ENCODE measurements at places on chromosomes 5 and 9. TPM values are rescaled to one million over a fixed set of nuclear protein-coding genes. Genes with fewer than 3 reads are reported as not detected.
A peak's percentile ranks its signal among the peaks of the same experiment; 100 is the strongest.

DNA sequence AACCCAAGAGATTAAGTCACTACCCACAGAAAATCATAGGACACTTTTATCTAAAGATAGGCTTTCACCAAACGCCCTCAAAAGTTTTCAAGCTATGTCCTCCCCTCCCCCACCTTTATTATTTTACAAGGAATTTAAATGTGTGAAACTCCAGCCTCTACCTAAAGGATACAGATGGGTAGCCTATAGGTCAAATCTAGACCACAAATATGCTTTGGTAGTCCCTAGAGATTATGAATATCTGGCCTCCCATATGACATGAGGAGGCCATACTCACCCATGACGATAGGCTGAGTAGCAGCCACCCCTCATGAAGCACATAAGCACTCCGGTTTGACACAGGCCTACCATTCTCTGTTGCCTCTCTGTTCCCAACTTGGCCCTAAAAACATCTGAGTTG, 11.9 kb downstream of the SIL1 start:
- peak; percentile 3 for DNase-seq

- DNase-seq: peak; percentile 3
These were observed 8.4 kb upstream of the RGS7BP start for GRCh38 chr5:64497386-64497785.

DNA sequence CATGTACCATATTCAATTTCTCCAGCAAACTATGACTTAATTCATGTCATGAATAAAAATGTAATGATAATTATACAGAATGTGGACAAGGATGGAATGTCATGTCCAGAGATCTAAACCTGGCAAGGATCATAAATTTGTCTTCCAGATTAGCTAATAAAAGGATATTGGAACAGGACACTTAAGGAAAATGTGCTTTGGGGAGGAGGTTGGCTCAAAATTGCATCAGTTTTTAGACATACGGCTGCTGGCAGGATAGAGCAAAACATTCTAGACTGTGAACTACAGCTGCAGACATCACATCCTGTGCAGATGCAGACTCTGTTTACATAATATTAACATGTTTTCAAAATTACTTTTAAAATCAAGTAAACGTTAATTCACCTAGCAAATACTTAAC, 248.4 kb downstream of the TLR4 start:
- no peak for DNase-seq

- peak; percentile 74 for DNase-seq
These were observed 242.5 kb upstream of the RFX3 start for GRCh38 chr9:3768286-3768685.

DNA sequence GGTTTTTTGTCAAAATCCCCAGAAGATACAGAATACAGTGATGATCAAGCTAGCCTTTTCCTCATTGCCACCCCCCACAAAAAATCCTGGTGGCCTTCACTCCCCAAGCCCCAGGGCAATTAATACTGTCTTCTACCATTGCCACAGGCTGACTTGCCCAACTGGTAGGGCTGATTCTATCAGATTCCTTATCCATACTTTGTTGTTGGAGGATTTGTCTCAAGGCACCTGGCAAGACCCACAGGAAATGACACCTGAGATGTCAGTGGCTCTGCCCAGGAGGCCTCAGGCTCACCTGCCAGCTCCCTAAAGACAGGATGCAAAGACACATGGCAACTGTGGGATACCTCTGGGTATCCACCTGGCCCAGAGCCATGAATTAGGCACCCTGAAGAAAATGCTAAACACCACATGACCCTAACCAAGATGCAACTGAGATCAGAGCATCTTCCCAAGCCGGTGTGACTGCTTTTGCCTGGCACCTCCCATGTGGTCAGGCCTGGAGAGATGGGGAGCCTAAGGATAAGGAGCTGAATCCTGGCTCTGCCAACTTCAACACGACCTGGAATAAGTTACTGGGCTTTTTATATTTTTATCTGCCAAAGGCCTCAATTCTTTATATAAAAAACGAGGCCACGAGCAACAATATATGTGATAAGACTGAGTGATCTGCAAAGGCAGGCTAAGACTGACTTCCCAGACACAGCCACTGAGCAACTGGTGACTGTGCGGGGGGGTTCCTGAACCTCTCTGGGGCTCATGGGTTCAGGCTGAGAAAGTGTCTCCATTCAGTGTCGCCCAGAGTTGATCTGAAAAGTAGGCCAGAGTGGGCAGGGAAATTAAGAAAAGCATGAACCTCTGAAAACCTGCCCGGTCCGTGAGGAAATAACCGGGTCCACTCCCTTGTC, 944 bp downstream of the ATOX1 start:
- DNase-seq: no peak

DNA sequence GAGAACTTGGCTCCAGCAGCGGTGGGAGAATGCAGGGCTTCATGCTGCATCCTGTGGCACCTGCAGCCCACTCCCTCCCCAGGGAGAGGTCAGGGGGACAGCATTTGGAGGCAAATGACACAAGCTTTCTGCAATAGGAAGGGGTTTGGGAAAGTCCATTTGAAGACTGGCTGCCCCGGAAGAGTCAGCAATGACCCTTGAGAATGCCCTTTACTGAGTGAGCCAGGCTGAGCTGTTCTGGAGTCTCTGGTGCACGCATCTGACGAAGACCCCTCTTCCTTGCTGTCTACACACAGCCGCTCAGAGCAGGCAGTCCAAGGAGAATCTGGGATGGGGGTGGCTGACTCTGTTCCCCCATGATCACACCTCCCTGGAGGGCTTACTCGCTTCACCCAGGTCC, 5.5 kb upstream of the NXNL2 start:
- DNase-seq: no peak

- peak; percentile 81 for DNase-seq
These were observed 367.2 kb downstream of the OSTF1 start for GRCh38 chr9:75455444-75455921.

DNA sequence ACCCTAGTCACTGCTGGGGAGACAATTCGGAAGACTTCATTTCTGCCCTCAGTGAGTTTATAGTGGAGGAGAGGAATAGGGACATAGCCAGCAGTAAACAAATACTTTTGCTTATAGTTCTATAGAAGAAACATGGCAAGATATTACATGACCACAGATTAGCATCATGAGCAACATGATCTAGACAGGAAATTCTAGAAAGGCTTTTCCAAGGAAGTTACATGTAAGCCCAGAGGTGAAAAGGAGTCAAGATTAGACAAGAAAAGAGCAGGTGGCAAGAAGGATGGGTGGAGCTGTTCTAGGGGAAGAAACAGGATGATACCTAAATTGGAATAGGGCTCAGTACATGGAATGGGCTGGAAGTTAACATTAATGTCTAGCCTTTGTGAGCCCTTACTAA, 82.8 kb upstream of the MYO10 start:
- no peak for DNase-seq

- DNase-seq: no peak
These were observed 49.3 kb downstream of the COL15A1 start for GRCh38 chr9:98992885-98993569.

- DNase-seq: peak; percentile 81
These were observed 268.1 kb downstream of the EFNA5 start for GRCh38 chr5:107402434-107403227.

- DNase-seq: peak; percentile 59
These were observed 789.3 kb downstream of the SEMA5A start for GRCh38 chr5:8756498-8757084.

DNA sequence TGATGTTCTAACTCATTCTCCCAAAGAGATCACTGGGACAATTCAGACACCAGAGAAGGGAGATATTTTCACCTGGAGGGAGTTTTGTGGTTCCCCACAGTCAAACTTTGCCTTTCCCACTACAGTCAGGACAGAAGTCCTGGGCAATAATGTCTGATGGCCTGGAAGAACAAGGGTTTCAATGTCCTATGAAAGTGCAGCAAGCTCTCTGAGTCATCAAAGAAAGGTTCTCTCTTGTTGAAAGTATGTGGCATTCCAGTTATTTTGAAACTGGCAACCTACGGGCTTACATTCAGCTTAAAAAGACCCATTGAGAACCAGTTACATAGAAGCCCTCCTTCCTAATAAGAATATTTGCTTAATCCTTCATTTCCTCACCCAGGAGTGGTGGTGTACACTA, 103.9 kb downstream of the INSYN2B start:
- peak; percentile 25 for DNase-seq

- DNase-seq: peak; percentile 61
These were observed 117.7 kb downstream of the SLC12A2 start for GRCh38 chr5:128201065-128201926.

SHISAL2B gene
- not detected for total RNA-seq

ARL10 gene
- 12.6 TPM for total RNA-seq

All from LHCN-M2 (cell line).